ENCODE measurements at places on chromosomes 11 and 22. TPM values are rescaled to one million over a fixed set of nuclear protein-coding genes. Genes with fewer than 3 reads are reported as not detected.
A peak's percentile ranks its signal among the peaks of the same experiment; 100 is the strongest.

DNA sequence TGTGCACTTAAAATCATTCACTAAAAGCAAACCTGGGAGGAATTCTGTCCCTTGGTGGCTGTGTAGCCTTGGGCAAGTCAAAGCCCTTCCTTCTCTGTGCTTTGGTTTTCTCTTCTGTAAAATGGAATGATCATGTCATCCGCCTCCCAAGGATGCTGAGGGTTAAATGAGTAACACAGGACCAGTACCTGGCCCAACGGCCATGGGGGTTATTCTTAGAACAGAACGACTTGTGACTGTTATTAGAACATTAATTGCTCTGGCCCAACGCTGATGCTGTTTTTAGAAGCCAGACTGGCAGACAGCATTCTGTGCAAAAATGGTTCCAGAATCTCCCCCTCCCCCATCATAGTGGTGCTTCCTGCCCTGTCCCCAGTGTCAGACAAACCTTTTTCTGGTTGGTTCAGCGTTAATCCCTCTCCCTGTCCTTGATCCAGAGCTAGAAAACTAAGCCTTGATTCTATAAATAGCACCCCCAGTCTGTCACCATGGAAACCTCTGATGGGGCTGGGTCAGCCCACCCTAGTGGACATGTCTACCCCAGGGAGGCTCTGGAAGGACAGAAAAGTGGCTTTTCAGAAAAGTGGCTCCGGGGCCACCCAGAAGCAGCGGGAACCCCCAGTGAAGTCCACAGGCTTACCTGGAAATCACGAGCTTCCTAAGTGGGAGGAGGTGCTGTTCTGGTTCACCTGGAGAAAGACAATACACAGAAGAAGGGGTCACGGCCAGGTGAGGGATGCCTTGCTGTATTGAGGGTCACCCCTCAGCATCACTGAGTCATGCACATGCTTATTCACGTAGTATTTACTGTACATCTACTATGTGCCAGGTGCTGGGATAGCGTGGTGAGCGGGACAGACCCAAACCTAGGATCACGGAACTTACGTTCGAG is 15.5 kb upstream of the TFIP11 start:
- no peak overlapping the region for H3K27ac ChIP-seq
- no peaks in the 10 kb centered on the region for H3K4me1 ChIP-seq

DNA sequence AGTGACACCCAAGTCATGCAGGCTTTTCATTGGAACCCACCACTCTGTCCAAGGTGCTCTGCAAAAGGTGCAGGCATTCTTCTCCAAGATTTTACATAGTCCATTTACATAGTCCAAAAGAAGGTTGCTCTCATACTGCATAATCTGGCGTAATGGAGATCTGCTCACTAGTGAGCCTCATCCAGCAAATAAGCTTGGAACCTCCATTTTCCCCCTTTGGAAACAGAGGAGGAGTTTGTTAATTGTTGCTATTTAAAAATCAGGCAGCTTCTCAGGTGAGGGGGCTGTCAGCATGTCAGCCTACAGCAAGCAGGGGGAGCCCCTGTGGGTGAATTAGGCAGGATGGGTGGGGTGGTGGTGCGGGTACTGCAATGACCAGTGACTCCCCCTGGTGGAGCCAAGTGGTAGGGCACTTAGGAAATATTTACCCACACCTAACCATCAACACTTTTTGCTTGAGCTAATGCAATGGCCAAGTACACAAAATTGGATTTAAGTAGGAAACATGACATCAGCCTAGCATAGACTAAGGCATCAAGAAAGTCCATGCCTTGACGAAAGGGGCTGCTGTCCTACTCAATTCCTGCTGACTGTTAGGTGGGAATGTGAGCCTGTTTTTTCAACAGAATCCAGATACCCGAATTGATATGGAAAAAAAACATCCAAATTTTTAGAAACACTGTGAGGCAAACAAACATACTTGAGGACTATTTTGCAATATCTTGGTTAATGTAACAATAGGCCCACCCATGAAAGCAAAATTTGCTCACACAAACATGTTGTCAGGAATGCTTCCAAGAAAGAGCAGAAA is 64.5 kb downstream of the AMBRA1 start:
- H3K27me3 ChIP-seq = no peaks in the 10 kb centered on the region
- H3K4me3 ChIP-seq = no peak overlapping the region
- H3K36me3 ChIP-seq = no peaks in the 10 kb centered on the region
- DNase-seq = peak; percentile 93

DNA sequence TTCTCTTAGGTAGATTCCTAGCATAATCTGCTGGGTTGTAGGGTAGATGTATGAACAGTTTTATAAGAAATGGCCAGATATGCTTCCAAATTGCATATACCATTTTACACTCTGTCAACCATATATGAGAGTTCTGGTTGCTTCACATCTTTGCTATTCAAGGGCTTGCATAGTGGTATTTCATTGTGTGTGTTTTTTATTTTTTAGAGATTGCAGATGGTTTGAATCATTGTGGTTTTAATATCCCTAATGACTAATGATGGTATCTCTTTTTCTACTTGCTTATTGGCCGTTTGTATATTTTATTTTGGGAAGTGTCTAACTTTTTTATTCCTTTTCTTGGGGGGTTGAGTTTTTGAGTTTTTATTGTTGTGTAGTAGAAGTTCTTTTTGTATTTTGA is 26.9 kb downstream of the RNF214 start:
- no peaks in the 10 kb centered on the region for H3K4me1 ChIP-seq
- peaks cover 86% of the 10 kb centered on the region for H3K36me3 ChIP-seq
- H3K27ac ChIP-seq = no peak overlapping the region
- no peaks in the 10 kb centered on the region for H3K27me3 ChIP-seq
- DNase-seq = no peak

DNA sequence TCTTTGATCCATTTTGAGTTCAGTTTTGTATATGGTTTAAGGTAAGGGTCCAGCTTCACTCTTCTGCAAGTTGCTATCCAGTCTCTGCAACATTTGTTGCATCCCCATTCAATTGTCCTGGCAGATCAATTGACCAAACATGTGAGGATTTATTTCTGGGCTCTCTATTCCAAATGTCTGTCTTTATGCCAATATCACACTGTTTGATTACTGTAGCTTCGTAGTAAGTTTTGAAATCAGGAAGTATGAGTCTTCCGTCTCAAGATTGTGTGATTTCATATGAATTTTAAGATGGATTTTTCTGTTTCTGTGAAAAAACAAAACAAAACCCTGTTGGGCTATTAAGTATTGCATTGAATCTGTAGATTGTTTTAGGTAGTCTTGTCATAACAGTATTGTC is 17.0 kb downstream of the APLP2 start:
- H3K27ac ChIP-seq = no peak overlapping the region
- no peak overlapping the region for H3K4me3 ChIP-seq
- no peak for DNase-seq
- no peaks in the 10 kb centered on the region for H3K36me3 ChIP-seq
- H3K4me1 ChIP-seq = peaks cover 35% of the 10 kb centered on the region

DNA sequence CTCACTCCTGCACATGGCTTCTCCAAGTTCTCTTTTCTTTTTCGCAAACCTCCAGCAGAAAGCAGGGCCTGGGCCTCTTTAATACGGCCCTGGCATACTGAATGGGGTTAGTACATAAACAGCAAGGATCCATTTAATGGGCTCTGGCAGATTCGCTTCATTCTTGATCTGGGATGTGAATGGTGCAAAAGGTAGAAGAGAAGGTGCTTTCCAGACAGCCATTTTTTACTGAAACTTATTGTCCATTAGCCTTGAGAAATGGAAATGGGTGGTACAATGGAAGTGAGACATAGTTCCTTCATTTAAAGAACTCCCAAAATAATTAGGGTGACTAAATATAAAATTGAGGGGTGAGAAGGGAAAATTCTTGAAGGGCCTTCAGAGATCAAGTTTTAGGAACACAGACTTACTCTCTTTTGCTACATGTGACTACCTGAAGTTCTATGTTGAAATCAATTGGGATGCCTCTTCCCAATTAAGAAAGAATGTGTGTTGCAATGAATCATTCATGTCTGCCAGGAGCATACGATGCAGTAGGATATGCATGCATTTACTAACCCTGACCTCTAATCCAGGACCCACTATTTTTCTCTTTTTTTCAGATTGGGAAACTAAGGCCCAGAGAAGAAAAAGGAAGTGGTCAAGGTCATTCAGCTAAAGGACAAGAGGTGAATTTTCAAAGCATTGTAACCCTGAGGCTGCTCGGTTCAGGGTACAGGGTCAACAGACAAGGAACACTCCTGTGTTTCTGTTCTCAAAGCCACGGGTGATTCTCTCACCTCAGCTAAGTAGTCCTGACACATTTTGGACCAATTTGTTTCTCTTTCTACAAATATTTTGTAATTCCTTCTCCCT is 144.1 kb downstream of the BBOX1 start:
- H3K36me3 ChIP-seq = no peaks in the 10 kb centered on the region
- no peak overlapping the region for H3K27ac ChIP-seq
- no peaks in the 10 kb centered on the region for H3K4me1 ChIP-seq
- no peak for DNase-seq
- no peaks in the 10 kb centered on the region for H3K27me3 ChIP-seq

- no peak overlapping the region for H3K27ac ChIP-seq
- no peaks in the 10 kb centered on the region for H3K4me1 ChIP-seq
- no peaks in the 10 kb centered on the region for H3K27me3 ChIP-seq
- no peak overlapping the region for H3K4me3 ChIP-seq
Measured at GRCh38 chr22:22025320-22026156, 43.0 kb upstream of the TOP3B start.

- H3K27me3 ChIP-seq = no peaks in the 10 kb centered on the region
- DNase-seq = no peak
- no peak overlapping the region for H3K27ac ChIP-seq
- no peak overlapping the region for H3K4me3 ChIP-seq
- no peaks in the 10 kb centered on the region for H3K4me1 ChIP-seq
- no peaks in the 10 kb centered on the region for H3K36me3 ChIP-seq
Measured at GRCh38 chr11:122703541-122704272, 48.2 kb downstream of the UBASH3B start.

- DNase-seq = peak; percentile 42
- no peaks in the 10 kb centered on the region for H3K27me3 ChIP-seq
- no peaks in the 10 kb centered on the region for H3K36me3 ChIP-seq
- H3K4me3 ChIP-seq = no peak overlapping the region
Measured at GRCh38 chr11:92628401-92629292, 340.8 kb upstream of the MTNR1B start.

- DNase-seq = no peak
- no peaks in the 10 kb centered on the region for H3K27me3 ChIP-seq
- H3K4me1 ChIP-seq = no peaks in the 10 kb centered on the region
- H3K27ac ChIP-seq = no peak overlapping the region
- no peaks in the 10 kb centered on the region for H3K36me3 ChIP-seq
Measured at GRCh38 chr11:28837599-28837998, 729.4 kb downstream of the METTL15 start.

DNA sequence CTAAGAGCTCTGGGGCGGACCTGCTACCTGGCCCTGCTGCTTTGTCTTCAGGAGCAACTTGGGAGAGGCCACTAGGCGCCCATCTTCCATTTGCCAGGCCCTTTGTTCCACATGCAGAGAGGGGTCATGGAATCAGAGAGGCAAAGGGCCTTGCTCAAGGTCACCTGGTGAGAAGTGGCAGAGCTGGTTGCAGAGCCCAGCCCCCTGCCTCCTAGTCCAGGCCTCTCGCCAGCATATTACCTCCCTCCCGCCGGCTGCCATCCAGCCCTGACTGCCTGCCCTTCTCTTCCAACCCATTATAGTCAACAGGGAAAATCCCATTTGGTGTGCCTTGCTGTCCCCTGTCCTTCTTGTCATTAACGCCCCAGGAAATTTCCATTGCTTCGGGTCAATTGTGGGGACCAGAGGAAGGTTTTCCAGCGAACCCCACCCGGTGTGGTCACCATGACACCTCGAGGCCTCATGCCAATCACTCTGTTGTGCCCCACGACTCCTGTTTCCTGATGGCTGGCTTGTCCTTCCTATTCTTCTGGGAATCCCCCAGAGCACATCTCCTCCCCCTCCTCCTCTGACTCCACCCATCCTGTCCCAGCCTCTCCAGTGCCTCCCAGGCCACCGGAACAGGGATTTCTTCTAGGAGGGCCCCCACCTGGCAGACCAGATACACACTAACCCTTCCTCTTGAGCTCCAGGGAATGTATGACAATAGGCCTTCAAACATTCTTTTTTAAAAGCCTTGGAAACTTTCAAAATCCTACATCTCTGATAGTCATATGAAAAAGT is 77.0 kb downstream of the NECTIN1 start:
- H3K27ac ChIP-seq = no peak overlapping the region
- H3K27me3 ChIP-seq = no peaks in the 10 kb centered on the region
- DNase-seq = no peak
- H3K4me3 ChIP-seq = no peak overlapping the region
- H3K36me3 ChIP-seq = no peaks in the 10 kb centered on the region

DNA sequence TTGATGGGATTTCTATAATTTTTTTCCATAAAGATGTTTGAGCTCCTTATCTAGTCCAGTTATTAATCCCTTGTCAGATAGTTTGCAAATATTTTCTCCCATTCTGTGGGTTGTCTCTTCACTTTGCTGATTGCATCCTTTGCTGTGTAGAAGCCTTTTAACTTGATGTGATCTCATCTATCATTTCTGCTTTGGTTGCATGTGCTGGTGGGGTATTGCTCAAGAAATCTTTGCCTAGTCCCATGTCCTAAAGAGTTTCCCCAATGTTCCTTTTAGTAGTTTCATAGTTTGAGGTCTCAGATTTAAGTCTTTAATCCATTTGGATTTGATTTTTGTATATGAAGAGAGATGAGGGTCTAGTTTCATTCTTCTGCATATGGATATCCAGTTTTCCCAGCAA is 1.7 kb upstream of the IL2RB start:
- H3K27me3 ChIP-seq = no peaks in the 10 kb centered on the region
- no peak overlapping the region for H3K4me3 ChIP-seq
- no peak for DNase-seq
- no peaks in the 10 kb centered on the region for H3K36me3 ChIP-seq

DNA sequence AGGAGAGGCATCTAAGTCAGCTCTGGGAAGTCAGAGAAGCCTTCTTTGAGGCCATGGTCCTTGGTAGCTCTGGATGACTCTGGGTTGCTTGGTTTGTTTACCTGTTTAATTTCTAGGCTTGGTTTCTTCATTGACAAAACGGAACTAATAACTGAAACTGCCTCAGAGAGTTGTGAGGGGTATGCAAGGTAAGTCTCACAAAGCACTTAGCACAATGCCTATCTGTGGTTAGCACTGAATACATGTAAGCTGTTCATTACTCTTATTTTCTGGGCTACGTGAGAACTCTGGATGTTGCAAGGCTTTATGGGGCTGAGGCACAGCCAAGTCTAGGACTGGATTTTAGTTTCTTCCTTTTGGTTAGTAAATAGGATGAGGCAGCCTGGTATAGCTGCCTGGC is 225.8 kb upstream of the NCAM1 start:
- H3K27ac ChIP-seq = no peak overlapping the region
- DNase-seq = no peak
- no peaks in the 10 kb centered on the region for H3K36me3 ChIP-seq
- no peaks in the 10 kb centered on the region for H3K4me1 ChIP-seq
- H3K27me3 ChIP-seq = no peaks in the 10 kb centered on the region

GRCh38 chr11:62974848-62975522 is 9.8 kb downstream of the SLC22A6 start:
- no peak for DNase-seq
- H3K4me1 ChIP-seq = peaks cover 6% of the 10 kb centered on the region
- H3K4me3 ChIP-seq = no peak overlapping the region
- no peaks in the 10 kb centered on the region for H3K36me3 ChIP-seq
- H3K27me3 ChIP-seq = no peaks in the 10 kb centered on the region

RBMXL2 gene
- not detected for total RNA-seq

MUC15 gene
- total RNA-seq = 0.42 TPM

MMP1 gene
- total RNA-seq = not detected

ACR gene
- not detected for total RNA-seq

RRM1 gene
- total RNA-seq = 26.6 TPM

Measured in esophagus muscularis mucosa (tissue), 4 donors.